ENCODE measurements at places on chromosomes 11 and 22.

DNA sequence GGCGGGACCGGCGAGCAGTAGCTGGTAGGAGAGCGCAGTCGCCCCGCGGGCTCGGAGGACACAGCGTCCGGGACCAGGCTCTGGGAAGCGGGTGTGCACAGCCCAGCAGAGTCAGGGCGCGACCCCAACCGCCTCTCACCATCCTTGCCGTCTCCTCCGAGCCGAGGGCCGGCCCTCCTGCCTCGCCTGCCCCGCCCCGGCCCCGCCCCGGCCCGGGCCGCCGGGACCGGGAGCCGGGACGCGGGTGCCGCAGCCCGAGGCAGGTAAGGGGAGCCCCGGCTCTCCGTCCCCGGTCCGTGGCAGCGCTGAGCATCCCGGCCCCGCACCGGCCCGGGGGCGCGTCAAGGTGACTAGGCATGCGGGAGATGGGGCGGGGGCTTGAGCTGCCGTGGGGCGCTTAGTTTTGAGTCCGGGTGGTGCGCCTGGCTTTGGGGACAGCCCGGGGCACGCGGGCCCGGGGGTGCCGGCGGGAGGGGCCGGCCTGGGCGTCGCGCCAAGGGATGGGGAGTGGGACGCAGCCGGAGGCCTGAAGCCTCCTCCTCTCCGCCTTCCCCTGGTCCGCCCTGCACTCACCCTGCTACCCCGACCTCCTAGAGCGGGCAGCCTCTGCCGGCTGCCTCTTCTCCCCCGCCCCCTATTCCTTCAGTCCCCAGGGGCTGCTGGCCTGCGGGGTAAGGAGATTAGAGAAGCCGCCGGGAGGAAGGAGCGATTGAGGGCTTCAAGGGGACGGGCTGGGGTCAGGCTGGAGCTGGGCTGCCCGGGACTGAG is at the start of gene ABCG4:
Gene ABCG4 (plus strand): TSS at position 35 of the 768 bp plus-strand sequence. CDS start 914 bp downstream, outside the sequence.
- no peak for DNase-seq

GRCh38 chr11:73532310-73532709 is 65.6 kb downstream of the FAM168A start:
- no peak for DNase-seq

- no peak for DNase-seq
Observed at GRCh38 chr11:125627236-125627910, 2.4 kb downstream of the CHEK1 start.

- no peak for DNase-seq
Observed at GRCh38 chr11:134398644-134399292, 13.3 kb downstream of the B3GAT1 start.

DNA sequence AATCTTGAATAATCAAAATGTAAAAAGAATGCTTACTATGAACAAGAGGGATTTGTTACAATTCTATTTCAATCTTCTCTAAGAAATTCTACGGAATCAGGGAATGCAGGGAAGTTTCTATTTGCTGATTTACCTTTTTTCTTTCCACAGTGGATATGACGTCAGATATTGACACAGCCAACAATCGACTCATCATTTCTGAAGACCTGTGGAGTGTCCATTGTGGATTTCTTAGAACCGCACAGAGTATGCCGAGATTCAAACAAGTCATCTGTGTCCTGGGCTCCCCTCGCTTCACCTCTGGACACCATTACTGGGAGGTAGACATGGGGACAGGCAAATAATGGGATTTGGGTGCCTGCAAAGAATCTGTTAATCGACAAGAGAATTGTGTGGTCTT is 4.1 kb upstream of the RFPL1 start:
- no peak for DNase-seq

DNA sequence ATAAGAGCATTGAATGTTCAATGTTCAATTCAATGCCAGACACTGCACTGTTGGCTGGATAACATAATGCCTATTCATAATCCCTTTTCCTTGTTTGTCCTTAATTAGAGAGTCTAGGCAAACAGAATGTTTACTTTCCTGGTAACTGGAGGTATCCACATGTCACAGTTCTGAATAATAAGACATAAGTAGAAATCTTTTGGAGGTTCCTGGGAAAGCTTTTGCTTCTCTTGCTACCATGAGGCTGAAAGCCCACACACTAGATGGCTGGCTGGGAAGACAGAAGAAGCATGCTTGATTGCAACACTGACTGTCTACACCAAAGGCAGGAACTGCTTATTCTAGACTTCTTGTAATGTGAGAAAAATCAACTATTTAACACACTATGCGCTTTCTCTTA is 79.5 kb downstream of the GAB2 start:
- no peak for DNase-seq

GRCh38 chr11:27497284-27497866 is 9.2 kb downstream of the LIN7C start:
- no peak for DNase-seq

- no peak for DNase-seq
Observed at GRCh38 chr11:11363674-11364073, 10.6 kb upstream of the CSNK2A3 start.

- DNase-seq, result no peak
Observed at GRCh38 chr11:4190098-4190497, 95.5 kb downstream of the RRM1 start.

GRCh38 chr22:42881982-42882656 is 25.0 kb upstream of the ARFGAP3 start:
- no peak for DNase-seq

All from prostate gland (tissue), 2 donors.